ENCODE measurements at places on chromosomes 7 and 10.

DNA sequence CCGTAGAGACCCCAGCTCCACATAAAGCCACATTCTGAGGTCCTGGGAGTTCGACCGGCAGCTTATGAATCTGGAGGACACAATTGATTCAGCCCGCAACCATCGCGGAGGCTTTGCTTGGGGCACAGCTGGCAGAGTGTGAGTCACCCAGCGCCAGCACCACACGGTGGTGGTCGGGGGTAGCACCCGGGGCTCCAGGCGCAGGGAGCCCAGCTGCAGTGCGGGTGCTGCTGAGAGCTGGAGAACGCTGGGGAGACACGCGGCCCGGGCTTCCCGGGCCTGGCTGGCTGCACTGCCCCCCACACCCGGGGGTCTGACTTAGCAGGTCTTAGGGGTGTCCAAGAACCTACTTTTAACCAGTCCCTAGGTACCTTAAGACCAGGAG, 87.9 kb downstream of the PAXIP1 start:
- DNase-seq, result no peak

DNA sequence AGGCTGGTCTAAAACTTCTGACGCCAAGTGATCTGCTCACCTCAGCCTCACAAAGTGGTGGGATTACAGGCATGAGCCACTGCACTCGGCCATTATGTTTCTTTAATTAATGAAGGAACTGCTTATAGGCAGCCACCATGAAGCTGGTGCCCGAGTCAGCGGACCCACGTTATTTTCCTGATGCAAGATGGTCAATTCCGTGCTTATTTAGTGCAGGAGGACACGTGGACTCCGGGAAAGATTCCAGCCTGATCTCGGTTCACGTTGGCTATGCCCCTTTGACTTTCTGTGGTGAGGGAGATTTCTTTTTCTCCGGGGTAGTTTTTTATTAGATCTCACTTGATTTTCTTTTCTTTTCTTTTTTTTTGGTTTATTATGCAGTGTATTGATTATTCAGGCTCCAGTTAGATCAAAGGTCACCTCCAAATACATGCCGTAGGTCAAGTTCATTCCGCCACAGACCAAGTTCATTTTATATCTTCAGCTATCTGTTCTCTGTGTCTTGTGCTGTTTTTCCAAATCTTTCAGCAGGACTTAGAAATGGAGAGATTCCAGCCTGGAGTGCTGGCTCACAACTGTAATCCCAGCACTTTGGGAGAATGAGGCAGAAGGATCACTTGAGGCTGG, 8.3 kb downstream of the CAMK1D start:
- DNase-seq, result no peak

GRCh38 chr10:119103903-119104653, at the start of gene DENND10:
DENND10 (plus strand) TSS chr10:119104113; CDS start chr10:119104143, 30 bp downstream.
- peak; percentile 86 for DNase-seq

GRCh38 chr10:114869520-114869892, 47.9 kb downstream of the FHIP2A start:
- no peak for DNase-seq

GRCh38 chr7:123126691-123127090, 73.1 kb downstream of the SLC13A1 start:
- DNase-seq, result no peak

- DNase-seq, result no peak
Measured at GRCh38 chr10:34746094-34746493, 69.0 kb downstream of the PARD3 start.

DNA sequence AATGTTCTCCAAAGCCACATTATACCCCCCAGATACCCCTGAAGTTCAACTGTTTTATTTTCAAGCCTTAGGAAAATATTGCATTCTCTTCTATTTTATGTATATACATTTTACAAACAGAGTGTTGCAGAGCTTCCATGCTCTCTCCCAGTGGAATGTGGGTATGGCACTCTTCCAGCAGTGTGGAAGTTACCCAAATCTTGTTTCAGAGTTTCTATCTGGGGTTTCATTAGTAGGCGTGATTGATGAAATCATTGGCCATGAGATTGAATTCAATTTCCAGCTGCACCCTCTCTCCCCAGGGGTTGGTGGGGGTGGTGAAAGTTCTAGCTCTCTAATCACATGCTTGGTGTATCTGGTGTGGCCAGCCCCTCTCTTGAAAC, 350.4 kb downstream of the RPS24 start:
- DNase-seq, result no peak

DNA sequence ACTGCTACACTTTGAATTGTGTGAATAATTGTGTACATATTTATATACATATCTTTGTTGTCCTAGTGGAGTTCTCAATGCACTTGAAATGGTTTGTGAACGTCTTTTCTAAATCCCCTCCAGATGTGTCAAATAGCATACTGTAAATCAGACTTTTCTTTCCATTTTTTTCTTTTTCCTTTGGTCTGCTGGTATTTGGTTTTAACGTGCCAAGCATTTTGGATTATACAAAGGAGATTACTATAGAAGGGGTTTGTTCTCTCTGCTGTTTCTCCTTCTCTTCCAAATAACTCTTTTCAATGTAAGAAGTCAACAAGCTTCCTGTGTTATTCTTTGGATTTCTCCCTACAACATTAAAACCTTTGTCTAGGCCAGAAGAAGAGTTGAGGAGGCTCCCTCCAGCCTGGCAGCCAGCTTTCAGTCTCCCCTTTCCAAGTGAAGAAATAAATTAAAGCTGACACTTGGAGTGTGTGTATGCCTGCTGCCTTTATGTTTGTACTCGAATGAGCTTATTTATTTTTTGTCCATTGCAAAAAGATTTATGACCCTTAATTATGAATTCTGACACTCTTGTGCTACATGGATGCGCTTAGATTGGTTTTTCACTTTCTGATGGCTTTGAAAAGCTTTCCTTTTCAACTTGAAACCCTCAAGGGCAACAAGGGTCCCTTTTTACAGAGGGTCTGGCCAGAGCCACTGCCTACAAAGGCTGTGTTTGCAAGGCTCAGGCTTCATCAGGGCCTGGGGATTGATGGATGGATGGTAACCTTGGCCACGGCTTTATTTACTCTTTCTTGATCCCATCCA, 107.8 kb downstream of the RAB18 start:
- no peak for DNase-seq

- DNase-seq, result no peak
Measured at GRCh38 chr10:12699781-12700556, 301.5 kb downstream of the CCDC3 start.

Measured in A549 (cell line).